Activated CD4-positive, alpha-beta memory T cell treated with anti-CD3 and anti-CD28 coated beads, Interleukin-2, amount 10 ng/mL, durations not matched to agents 7 days and 5 days (primary cell): ENCODE measurements at places on chromosomes 16 and 17. TPM values are rescaled to one million over a fixed set of nuclear protein-coding genes. Genes with fewer than 3 reads are reported as not detected.

- no peak overlapping the region for H3K27ac ChIP-seq
- peaks cover 2% of the 10 kb centered on the region for H3K4me1 ChIP-seq
- peaks cover 15% of the 10 kb centered on the region for H3K36me3 ChIP-seq
- no peak for DNase-seq
- H3K4me3 ChIP-seq: no peak overlapping the region
- no peaks in the 10 kb centered on the region for H3K27me3 ChIP-seq
Observed at GRCh38 chr16:1808691-1809090, 15.2 kb upstream of the IGFALS start.

The NOD2 gene
- 24.1 TPM for total RNA-seq

The KRTAP3-2 gene
- not detected for total RNA-seq

DNA sequence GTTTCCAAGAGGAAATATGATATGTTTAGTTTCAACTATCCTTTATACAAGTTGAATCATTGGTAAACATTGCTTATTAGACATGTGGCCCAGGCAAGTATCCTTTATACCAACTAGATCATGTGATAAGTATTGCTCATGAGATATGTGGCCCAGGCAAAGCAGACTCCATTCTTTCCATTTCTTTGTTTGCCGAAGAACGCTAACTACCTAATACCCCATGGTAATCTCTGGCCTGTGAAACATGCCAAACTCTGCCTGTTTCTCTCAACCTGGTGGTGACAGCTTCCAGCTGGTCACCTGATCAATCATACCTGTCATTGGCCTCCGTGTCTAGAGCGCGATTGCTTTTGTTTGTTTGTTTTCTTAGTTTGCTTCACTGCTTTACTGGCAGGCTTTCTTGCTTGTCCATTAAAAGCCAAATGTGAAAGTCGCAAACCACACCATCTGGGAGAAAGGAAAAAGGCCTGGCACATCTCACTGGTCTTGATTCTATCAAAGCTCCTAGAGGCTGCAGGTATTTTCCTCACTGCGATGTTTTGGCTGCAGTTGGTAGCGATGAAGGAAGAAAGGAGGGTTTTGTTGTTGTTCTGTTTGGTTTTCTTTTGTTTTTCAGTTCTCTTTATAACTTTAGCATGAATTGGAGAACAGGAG is 686.2 kb downstream of the KCNJ2 start:
- no peak overlapping the region for H3K27ac ChIP-seq
- no peaks in the 10 kb centered on the region for H3K36me3 ChIP-seq
- no peaks in the 10 kb centered on the region for H3K4me1 ChIP-seq
- H3K27me3 ChIP-seq: no peaks in the 10 kb centered on the region
- no peak overlapping the region for H3K4me3 ChIP-seq
- no peak for DNase-seq

DNA sequence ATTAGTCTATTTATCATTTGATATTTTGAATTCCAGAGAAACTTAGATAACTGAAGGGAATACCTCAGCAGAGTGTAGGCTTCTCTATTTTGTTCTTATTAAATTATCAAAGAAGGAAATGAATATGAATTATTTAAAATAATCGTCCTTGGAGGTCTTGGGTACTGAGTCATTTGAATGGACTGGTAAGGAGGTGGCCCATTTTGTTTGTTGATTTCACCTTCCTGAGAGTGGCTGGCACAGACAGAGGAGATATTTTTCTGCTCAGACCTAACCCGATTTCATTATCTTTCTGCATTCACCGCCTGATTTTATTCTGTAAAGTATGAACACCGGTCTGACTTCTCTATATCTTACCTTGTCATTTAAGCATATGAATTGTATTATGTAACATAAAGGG is 88.0 kb downstream of the USP22 start:
- peaks cover 33% of the 10 kb centered on the region for H3K27me3 ChIP-seq
- DNase-seq: no peak
- no peak overlapping the region for H3K4me3 ChIP-seq
- no peaks in the 10 kb centered on the region for H3K4me1 ChIP-seq
- no peaks in the 10 kb centered on the region for H3K36me3 ChIP-seq

- no peaks in the 10 kb centered on the region for H3K27me3 ChIP-seq
- H3K27ac ChIP-seq: no peak overlapping the region
- DNase-seq: no peak
- peaks cover 3% of the 10 kb centered on the region for H3K36me3 ChIP-seq
- no peaks in the 10 kb centered on the region for H3K4me1 ChIP-seq
- H3K4me3 ChIP-seq: no peak overlapping the region
Observed at GRCh38 chr16:75342308-75342811, 90.9 kb upstream of the BCAR1 start.

DNA sequence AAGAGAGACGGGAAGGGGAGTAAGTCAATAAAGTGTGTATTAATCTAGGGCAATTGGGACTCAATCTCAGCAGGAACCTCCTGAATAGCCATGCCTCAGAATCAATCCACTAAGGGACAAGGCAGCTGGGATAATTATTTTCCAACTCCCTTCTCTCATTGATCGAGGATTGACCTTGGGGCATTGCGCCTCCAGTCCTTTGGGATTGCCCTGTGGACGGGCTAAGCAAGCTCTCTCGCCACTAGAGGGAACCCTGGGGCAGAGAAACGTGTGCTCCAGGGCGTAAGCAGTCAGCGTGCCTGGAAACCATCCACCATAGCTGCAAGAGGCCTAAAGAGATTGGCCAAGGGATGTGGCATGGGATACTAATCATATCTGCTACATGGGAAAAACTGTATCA is 53.9 kb upstream of the ERCC4 start:
- H3K27me3 ChIP-seq: peaks cover 2% of the 10 kb centered on the region
- peak; percentile 36 for DNase-seq
- no peak overlapping the region for H3K27ac ChIP-seq
- no peaks in the 10 kb centered on the region for H3K36me3 ChIP-seq
- H3K4me3 ChIP-seq: no peak overlapping the region

The TBC1D3K gene
- total RNA-seq: not detected

GRCh38 chr16:28279006-28279405 is 13.3 kb upstream of the SBK1 start:
- H3K4me3 ChIP-seq: no peak overlapping the region
- H3K27ac ChIP-seq: no peak overlapping the region
- H3K4me1 ChIP-seq: peaks cover 37% of the 10 kb centered on the region
- peaks cover 19% of the 10 kb centered on the region for H3K27me3 ChIP-seq

DNA sequence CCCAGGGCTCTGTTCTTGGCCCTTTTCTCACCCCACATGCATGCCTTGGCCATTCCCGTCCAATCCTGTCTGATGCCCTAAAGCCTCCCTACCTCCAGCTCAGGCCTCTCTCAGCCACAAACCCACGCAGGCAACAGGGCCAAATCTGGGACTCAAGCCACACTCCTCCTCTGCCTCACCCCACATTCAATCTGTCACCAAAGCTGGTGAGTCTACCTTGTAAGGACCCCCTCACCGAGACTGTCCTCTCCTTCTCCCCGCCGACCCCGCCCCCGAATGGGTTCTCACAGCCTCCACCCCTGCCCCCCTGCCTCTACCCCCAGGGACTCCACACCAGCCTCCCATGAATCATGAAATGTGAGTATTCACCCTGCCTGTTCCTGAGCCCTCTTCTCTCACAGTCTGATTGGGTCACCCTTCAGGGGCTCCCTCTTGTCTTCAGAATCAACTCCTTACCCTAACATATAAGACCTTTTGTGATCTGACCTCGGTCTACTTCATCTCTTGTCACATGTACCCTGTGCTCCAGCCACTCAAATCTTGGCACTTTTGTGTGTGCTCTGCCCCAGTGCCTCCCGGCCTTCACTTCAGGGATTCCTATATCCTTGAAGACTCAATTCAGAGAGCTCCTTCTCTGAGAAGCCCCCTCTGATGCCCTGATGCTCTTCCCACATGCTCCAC is 10.7 kb downstream of the EPOP start:
- H3K4me1 ChIP-seq: no peaks in the 10 kb centered on the region
- H3K27ac ChIP-seq: no peak overlapping the region
- peaks cover 39% of the 10 kb centered on the region for H3K27me3 ChIP-seq
- DNase-seq: no peak
- no peak overlapping the region for H3K4me3 ChIP-seq

GRCh38 chr16:70701998-70702397 is 16.1 kb upstream of the MTSS2 start:
- no peak for DNase-seq
- no peak overlapping the region for H3K27ac ChIP-seq
- H3K4me1 ChIP-seq: peaks cover 2% of the 10 kb centered on the region
- no peaks in the 10 kb centered on the region for H3K36me3 ChIP-seq

The EPX gene
- not detected for total RNA-seq

GRCh38 chr16:79093554-79093967 is 507.0 kb downstream of the MAF start:
- peak; percentile 47 for DNase-seq
- peaks cover 17% of the 10 kb centered on the region for H3K27me3 ChIP-seq
- H3K4me1 ChIP-seq: peaks cover 45% of the 10 kb centered on the region

The NPIPA2 gene
- total RNA-seq: 0.68 TPM

DNA sequence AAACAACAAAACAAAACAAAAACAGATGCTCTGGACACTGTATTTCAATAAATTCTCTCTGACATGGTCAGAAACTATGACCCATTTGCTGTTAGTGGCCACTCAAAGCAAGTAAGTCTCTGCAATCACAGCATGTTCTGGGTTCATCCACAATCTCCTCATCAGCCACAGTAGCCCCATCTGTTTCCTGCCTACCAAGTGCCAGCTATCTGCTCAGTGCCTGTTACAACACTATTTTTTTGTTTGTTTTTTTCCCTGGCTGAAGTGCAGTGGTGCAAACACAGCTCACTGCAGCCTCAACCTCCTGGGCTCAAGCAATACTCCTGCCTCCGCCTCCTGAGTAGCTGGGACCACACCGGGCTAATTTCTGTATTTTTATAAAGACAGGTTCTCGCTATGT is 137.9 kb downstream of the SOX9 start:
- no peak for DNase-seq
- no peaks in the 10 kb centered on the region for H3K4me1 ChIP-seq
- H3K36me3 ChIP-seq: no peaks in the 10 kb centered on the region
- no peak overlapping the region for H3K4me3 ChIP-seq
- no peak overlapping the region for H3K27ac ChIP-seq

GRCh38 chr17:75366432-75366831 is 39.0 kb downstream of the GRB2 start:
- H3K27ac ChIP-seq: no peak overlapping the region
- peaks cover 12% of the 10 kb centered on the region for H3K36me3 ChIP-seq
- H3K27me3 ChIP-seq: no peaks in the 10 kb centered on the region
- no peak overlapping the region for H3K4me3 ChIP-seq
- no peak for DNase-seq

DNA sequence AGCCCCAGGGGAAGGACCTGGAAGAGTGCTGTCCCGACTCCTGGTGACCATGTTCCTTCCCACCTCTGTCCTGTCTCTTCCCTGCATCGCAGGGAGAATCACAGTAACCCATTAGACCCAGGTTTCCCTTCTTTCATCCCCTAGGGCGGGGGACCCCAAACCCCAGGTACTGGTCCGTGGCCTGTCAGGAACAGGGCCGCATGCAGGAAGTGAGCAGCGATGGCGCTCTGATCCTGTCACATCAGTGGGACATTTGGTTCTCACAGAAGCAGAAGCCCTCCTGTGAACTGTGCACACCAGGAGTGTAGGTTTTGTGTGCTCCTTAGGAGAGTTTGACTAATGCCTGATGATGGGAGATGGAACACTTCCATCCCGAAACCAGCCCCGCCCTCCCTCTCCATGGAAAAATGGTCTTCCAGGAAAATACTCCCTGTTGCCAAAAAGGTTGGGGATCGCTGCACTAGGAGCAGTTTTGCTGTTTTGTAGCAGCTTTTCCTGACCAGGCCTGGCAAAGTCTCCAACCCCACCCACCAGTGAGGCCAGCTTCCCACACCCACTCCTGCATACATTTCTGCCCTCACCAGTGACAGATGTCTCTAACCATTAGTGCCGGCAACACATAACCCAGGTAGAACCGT is 10.5 kb downstream of the MNT start:
- no peaks in the 10 kb centered on the region for H3K27me3 ChIP-seq
- H3K4me1 ChIP-seq: peaks cover 46% of the 10 kb centered on the region
- H3K36me3 ChIP-seq: peaks cover 16% of the 10 kb centered on the region
- DNase-seq: no peak

The LRRC75A gene
- total RNA-seq: 1.8 TPM

GRCh38 chr17:3635474-3636153 is 436 bp downstream of the SHPK start:
- peaks cover 45% of the 10 kb centered on the region for H3K4me1 ChIP-seq
- peak overlapping the region; percentile 96 for H3K4me3 ChIP-seq
- H3K36me3 ChIP-seq: peaks cover 23% of the 10 kb centered on the region

- H3K27me3 ChIP-seq: no peaks in the 10 kb centered on the region
- DNase-seq: no peak
- no peaks in the 10 kb centered on the region for H3K36me3 ChIP-seq
- H3K27ac ChIP-seq: no peak overlapping the region
Observed at GRCh38 chr16:13696017-13696416, 223.9 kb upstream of the ERCC4 start.

The RPRML gene
- not detected for total RNA-seq

The TTLL6 gene
- total RNA-seq: not detected

DNA sequence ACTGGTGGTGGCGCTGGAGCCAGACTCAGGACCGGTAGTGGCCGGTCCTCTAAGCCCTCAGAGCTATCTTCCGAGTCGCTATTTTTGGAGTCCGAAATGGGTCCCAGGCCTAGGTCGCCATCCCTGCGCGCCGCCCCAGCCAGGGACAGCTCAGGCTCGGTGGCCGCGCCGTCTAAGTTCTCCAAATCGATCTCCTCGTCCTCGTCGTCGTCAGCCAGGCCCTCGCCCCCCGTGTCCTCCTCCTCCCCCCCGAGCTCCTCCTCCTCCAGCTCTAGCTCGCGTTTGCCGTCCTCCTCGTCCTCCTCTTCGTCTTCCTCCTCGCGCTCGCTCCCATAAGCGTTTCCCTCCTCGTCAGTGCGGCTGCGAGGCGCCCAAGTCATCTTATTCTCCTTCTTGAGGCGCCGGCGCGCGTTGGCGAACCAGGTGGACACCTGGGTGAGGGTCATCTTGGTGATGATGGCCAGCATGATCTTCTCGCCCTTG is 1.6 kb downstream of the IRX3 start:
- DNase-seq: no peak
- peaks cover 26% of the 10 kb centered on the region for H3K4me1 ChIP-seq
- peak overlapping the region; percentile 63 for H3K4me3 ChIP-seq
- H3K27me3 ChIP-seq: peaks cover 78% of the 10 kb centered on the region
- peak overlapping the region; percentile 61 for H3K27ac ChIP-seq

The TMEM114 gene
- total RNA-seq: not detected

DNA sequence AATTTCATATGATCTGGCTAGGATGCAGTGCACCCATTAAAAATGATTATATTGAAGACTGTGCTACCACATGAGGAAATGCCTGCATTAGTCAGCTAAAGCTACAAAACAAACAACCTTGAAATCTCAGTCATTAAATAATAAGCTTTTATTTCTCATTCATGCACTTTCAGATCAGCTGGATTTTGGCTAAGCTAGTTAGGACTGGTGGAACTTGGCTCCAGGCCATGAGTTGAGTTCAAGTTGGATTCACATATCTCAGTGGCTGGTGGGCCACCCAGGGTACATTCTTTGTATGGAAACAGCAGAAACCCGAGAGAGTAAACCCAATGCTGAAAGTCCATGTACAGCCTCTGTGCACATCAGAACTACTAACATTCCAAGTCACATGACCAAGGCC is 6.4 kb upstream of the SLFN12L start:
- H3K27me3 ChIP-seq: peaks cover 3% of the 10 kb centered on the region
- DNase-seq: no peak

The EMC6 gene
- total RNA-seq: 40.4 TPM
